Right forelimb (tissue), 1 donor: ENCODE measurements at places on chromosomes 7 and 10.

DNA sequence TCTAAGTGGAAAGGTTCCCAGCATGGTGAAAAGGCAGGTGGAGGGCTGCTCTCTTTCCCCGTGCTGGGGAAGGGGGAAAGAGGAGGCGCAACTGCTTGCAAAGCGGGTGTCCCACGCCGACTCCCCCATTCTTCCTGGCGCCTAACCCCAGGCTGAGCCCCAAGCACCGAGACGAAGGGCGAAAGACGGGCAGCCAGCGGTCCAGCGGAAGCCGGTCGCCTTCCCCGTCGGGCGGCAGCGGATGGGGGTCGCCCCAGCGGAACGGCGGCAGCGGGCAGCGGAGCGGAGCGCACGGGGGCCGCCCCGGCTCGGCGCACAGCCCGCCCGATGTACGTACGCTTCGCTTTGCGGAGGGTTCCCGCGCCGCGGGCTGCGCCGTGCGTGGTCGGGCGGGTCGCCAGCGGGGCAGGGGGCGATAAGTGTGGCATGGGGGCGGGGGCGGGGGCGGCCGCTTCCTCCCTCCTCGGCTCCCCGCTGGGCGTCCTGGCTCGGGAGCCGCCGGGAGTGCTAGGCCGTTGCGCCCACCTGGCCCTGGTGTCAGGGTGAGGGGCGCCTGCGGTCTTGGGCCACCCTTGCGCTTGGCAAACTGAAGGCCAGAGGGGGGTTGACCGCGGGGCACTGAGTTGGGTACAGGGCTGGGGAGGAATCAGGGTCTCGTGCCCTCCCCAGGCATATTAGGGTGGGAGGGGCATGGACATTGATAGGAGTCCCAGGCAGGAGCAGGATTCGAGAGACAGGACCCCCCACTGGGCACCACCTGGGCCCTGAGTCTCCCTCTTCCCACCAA is 35.2 kb upstream of the HSPB1 start:
- DNase-seq = no peak

GRCh38 chr7:106056513-106057203 is 55.5 kb downstream of the SYPL1 start:
- peak; percentile 80 for DNase-seq

DNA sequence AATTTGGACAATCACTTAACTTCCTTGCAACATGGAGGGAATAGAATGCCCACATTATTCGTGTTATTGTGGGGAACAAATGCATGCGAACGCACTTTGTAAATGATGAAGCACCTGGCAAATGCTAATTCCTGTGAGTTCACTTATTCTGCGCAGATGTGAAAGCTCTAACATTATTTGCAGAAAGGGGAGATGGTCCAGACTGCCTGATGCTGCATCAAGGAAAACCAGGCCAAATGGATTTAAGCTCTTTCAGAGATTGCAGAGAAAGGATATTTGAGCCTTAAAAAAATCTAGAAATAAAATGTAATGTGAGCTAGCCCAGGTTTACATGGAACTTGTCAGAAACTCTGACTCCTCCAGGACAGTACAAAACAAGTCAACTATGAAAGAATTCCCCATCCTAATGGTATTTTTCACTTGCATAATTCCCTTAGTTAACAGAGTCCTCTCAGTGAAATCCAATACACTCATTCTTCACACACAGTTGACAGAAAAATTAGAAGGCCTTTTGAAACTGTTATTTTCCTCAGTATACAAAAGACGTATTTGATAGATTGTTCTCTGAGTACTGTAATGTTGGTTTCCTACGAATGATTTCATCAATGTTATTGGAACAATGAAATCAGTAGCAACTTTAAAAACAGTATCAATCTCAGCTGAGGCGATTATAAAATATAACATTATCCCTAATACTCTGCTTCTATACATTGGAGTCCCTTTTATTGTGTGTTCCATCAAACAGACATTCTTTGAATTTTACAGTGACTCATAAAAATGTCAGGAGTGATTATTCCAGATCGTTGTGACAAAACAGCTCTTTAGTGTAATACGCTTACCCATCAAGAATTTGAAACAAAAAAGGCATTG is 136.3 kb upstream of the ANK3 start:
- no peak for DNase-seq

DNA sequence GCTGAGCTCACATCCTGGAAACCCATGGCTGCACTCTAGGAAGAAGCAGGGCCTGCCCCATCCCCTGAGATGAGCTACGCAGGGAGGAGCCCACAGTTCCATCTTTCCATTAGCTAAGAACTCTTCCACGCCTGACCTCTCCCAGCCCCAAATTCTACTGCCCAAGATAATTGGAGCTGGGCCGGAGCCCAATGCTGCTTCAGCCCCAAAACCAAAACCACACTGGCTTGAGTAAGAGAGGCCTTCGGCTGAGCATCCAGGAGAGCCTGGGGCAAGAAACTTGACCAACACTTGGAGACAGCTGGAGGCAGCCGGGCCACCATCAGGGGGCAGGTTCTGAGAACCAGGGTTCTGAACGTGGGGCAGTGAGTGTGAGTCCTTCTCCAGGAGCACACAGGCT is 116.1 kb upstream of the ZMIZ1 start:
- DNase-seq = peak; percentile 63

GRCh38 chr7:81956520-81956919 is 186.7 kb upstream of the HGF start:
- DNase-seq = no peak

- no peak for DNase-seq
These were observed 2.4 kb upstream of the GPAM start for GRCh38 chr10:112185959-112186358.

DNA sequence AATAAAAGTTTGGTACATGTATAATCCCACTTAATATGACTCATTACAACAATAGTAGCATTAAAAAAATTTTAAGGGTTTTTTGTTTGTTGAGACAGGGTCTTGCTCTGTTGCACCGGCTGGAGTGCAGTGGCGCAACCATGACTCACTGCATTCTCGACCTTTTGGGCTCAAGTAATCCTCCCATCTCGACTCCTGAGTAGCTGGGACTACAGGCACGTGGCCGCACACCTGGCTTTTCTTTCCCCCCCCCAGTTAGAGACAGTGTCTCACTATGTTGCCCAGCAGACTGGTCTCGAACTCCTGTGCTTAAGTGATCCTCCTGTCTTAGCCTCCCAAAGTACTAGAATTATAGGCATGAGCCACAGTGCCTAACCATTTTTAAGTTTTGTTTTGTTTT is 40.7 kb downstream of the KMT2C start:
- no peak for DNase-seq

GRCh38 chr10:61588770-61589211 is 73.9 kb upstream of the CABCOCO1 start:
- DNase-seq = no peak

- no peak for DNase-seq
These were observed 80.4 kb downstream of the UBE3C start for GRCh38 chr7:157219154-157219553.

DNA sequence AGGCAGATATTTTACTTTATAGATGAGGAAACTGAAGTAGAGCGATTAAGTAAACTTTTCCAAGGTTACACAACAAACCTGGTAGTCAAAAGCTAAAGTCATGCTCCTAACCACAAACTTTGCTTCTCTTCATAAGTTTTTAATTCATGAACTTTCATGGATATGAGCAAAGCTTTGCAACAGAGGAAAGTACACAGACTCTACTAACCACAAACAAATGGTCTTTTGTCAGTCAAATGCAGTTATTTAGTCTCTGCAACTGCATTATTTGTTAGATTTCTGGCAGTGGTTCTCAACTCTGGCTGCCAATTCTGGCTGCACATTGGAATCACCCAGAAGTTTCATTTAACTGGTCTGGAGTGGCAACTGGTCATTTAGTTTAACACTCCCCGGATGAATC is 140.6 kb upstream of the TMEM168 start:
- no peak for DNase-seq

- DNase-seq = no peak
These were observed 102.4 kb downstream of the SEMA3E start for GRCh38 chr7:83546586-83546985.

- no peak for DNase-seq
These were observed 223.5 kb upstream of the PHYHIPL start for GRCh38 chr10:58952747-58953466.

GRCh38 chr10:96700374-96701099 is 19.8 kb downstream of the PIK3AP1 start:
- no peak for DNase-seq

DNA sequence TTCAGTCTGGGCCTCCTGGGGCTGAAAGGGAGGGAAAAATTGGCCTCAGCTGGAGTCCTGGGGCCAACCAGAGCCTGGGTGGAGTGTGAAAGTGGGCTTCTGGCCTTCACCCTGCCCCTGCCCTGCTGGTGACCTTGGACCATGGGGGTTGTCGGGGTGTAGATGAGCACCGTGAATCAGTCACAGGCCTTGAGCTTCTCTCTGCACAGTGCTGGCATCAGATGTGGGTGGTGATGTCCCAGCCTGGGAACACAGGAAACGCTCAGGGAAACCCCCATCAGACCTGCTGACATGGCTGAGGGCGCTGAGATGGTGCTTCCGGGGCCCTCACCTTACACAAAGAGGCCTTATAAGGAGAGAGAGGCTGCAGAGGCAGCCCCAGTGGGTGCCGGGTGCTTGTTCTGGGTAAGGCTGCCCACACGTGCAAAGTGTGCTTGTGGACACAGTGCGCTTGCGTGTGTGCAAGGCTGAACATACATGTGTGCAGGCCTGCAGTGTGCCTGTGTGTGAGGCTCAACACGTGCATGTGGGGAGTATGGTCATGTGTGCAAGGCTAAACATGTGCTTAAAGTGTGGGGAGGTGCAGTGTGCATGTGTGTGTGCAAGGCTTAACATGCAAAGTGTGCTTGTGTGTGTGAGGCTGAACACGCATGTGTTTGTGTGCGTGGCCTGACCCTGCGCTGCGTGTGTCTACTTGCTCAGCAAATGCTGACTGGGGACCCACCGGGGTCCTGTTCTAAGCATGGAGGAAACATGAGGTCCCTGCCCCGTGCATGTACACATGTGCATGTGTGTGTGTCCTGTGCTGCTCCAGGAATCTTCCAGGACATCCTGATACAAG is 6.5 kb downstream of the ARPC1B start:
- no peak for DNase-seq

DNA sequence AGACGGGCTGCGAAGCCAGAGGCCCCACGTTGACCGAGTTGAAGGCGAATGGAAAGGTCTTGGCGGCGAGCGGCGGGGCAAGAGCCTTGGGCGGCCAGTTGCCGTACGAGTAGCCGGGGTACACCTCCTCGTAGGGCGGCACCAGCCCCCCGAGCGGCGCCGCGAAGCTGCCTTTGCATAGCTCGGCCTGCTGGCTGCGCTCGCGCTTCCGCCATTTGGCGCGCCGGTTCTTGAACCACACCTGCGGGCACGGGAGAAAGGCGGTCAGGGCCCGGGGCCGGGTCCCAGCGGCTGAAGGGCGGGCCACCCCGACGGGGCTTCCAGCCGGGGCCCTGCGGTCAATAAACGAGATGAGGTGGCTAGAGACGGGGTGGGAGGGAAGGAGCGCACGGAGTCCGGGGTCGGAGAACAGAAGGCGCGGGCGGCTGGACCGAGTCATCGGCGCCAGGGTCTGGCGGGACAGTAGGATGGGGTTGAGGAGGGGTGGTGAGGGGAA is 4.8 kb downstream of the ELOVL3 start:
- DNase-seq = no peak

DNA sequence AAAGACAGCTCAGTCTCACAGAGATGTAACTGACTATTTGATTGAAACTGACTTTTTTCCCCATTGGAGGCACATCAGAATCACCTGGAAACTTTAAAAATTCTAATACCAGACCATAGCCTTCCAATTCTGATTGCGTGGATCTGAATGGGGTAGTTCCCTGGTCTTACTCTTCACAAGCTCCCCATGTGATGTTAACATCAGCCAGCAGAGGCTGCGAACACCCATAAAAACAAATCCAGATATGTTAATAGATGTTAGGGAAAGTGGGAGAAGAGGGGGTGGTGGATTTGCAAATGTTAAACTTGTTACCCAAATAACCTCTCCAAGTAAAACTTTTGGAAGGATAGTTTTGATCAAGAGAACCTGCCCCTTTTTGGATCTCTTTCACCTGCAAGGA is 1133.4 kb downstream of the CNTNAP2 start:
- DNase-seq = no peak

DNA sequence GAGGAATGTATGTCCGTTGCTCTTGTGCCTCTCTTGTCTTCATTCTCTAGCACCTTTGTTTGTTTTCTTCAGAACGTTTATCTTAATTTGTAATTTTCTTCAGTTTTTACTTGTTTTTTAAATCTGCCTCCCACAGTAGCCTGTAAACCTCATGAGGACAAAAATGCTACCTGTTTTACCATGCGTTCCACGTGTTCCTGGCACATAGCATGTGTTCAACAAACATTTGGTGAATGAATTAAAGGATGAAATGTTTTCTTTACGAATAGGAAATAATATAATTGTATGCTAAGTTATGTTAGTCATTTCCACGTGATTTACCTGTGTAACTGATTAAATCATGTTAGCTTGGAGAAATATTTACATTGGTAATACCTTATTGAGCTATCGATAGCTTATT is 2.2 kb downstream of the RBM33 start:
- no peak for DNase-seq

GRCh38 chr10:5387169-5387568 is 17.5 kb downstream of the TUBAL3 start:
- DNase-seq = no peak
